ENCODE measurements at places on chromosomes 16 and 17.

DNA sequence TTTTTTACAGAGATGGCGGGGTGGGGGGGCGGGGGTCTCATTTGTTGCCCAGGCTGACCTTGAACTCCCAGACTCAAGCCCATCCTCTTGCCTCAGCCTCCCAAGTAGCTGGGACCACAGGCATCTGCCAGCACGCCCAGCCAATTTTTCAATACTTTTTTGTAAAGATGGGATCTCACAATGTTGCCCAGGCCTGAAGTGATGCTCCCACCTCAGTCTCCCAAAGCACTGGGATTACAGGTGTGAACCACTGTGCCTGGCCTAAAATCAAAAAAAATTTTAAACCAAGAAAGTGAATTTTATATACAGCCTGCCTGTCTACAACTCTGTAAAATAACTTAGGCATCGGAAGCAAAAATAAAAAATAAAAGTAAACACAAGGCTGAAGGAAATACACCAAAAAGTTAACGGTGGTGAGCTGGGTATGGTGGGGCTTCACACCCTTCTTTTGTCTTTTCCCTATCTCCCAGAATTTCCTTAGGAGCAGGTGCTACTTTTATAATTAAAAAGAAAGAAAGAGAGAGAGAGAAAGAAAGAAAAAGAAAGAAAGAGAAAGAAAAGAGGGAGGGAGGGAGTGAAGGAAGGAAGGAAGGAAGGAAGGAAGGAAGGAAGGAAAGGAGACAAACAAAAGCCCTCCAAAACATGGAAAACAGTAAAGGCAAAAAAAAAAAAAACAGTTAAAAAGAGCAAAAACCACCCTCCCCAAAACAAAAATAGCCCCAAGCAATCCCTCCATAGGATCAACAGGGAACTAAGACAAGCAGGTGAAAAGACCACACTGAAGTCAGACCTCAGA, 51.4 kb downstream of the TBC1D16 start:
- DNase-seq = no peak

GRCh38 chr16:5385115-5385514, 287.5 kb upstream of the EEF2KMT start:
- no peak for DNase-seq

DNA sequence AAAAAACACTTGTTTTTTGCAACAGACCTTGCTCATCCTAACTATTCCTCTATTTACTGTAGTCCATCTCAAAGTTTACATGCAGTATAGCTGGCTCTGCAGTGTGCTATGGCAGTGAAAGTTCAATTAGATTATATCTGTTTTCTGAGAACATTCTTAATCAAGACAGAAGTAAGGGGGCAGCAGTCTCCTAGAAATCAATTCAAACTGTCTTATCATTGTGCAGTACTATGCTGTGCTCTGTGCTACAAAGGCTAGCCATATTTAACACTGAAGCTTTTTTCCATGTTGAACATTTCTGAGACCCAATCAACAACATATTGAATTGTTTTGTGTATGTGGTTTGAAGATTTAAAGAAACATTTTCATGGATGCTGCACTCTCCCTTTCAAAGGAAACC, 11.4 kb downstream of the NETO2 start:
- no peak for DNase-seq

DNA sequence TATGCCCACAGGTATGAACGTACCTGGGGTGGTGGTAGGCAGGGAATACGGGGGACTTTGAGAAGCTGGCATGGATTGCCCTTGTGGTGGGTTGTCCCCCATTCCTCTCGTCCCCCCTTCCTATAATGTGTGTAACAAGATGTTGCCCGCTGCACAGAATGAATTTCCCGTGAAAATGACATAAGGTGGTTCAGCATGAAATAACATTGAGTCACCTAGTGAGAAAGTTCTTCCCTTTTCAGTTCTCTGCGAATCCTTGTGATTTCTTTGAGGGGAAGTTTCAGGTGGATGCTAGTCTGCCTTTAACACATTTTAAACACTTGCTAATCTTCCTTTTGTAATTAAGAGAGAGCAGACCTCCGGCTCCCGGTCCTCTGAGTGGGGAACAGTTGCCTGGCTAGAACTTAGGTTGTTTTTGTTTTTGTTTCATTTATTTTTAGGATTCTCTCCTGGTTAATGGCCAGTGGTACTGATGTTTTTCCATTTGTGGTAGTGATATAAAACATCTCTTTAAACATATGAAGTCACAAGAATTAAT, 58.9 kb downstream of the RAP1GAP2 start:
- DNase-seq = no peak

GRCh38 chr16:23498863-23499262, 11.4 kb downstream of the GGA2 start:
- DNase-seq = no peak

DNA sequence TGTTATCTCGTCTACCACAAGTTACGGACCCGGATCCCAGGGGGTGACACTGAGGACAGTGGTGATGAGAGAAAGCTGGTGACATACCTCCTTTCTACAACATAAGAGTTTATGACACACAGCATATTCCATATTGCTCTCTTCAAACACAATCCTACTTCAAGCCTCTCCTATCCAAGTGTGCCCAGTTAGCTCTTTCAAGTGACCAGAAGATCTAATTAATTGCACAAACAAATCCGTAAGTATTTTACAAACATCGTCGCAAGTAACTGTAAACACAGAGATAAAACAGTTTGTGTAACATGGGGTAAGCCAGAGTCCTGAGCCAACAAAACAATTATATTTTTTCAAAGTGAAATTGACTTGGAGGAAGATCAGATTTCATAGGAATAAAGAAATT, 235.0 kb downstream of the CHD9NB start:
- DNase-seq = no peak

- no peak for DNase-seq
These were observed 71.9 kb downstream of the SDR42E1 start for GRCh38 chr16:81939164-81940056.

Data from activated CD4-positive, alpha-beta T cell treated with anti-CD3 and anti-CD28 coated beads, Interleukin-2, amount 50 U/mL, for 48 hours (primary cell).